CD4-positive, alpha-beta T cell treated with Interleukin-12 subunit alpha and Interleukin-12 subunit beta, for 1 hour (primary cell): ENCODE measurements at places on chromosomes 1 and 21.

DNA sequence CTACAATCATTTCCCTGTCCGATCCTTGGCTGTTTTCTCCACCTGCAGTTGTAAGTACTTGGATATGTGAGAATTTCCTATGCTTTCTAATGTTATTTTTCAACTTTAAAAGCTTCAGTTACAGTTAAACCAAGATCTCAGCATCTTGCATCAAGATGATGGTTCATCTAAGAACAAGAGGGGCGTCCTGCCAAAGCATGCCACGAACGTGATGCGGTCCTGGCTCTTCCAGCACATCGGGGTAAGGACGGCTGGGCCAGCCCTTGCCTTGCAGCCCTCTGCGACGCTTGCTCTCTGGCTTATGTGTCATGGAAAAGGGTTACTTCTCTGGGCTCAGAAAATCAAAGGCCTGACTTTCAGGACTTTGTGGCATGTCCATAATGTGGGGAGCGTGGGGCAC, 46.8 kb downstream of the PKNOX1 start:
- DNase-seq = no peak

DNA sequence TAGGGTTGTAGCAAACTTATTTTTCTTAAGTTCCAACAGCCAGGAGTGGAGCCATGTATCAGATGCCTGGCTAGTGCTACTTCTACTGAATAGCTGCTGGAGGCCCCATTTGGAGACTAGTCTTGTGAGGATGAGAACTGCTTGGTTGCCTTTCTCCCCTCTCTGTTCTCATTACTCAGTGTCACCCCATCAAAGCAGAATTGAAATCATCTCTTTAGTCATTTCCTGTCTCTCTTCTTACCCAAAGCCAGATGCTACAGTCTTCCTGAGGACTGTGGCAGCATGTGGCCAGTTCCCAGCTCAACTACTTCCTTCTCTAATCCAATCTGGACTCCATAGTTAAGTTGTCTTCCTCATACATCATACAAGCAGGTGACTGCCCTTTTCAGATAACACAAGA, 197.5 kb downstream of the BRINP2 start:
- DNase-seq = no peak

- peak; percentile 33 for DNase-seq
Measured at GRCh38 chr1:228445843-228446650, 29.4 kb upstream of the TRIM17 start.

DNA sequence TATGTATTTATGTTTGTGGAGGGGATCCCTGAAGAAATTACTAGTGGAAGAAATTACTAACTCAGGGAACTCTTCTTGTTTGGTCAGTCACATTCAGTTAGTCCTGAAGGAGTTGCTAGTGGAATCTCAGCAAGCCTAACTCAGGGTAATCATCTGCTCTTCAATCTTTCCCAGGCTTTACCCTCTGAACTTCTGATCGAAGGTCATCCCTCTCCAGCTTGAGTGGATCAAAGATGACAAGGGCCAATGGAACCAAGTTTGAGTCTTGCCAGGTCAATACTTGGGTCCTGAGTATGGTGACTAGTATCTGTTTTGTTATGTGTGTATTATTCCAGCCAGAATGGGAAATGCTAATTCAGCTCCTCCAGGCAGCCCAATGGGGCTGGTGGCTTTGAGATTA, 49.3 kb downstream of the CFH start:
- DNase-seq = no peak

DNA sequence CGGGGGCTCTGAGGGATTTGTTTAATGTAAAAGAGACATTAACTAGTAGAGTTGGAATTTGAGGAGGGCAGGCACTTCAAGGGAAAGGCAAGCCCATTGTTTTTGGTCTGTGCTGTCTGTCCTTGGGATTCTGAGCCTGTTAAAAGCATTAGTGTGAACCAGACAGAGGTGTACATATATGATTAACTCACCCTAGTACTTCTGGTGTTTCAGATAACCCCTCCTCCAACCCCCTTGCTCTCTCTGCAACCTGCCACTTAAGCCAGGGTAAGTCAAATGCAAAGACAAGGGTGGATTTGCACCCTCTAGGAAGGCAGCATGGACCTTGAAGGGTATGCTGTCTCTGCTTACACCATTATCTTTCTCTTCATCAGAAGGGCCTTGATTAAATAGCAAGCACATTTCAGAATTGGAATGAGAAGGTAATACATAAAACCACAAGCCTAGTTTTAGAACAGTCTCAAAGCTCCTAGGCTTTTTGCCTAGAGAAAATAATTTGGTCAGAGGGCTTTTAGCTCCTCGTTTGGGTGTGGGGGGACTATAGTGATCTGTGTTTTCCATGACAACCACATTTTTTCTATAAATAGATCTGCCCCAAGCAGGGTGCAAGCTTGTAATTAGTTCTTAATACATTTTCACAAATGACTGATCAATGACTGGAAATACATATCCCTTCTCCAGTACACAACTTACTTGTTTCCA, 120.7 kb upstream of the SGIP1 start:
- DNase-seq = no peak

GRCh38 chr1:65979136-65980044, 186.7 kb downstream of the PDE4B start:
- no peak for DNase-seq

- DNase-seq = peak; percentile 36
Measured at GRCh38 chr21:29077651-29078090, 4.2 kb upstream of the CCT8 start.

DNA sequence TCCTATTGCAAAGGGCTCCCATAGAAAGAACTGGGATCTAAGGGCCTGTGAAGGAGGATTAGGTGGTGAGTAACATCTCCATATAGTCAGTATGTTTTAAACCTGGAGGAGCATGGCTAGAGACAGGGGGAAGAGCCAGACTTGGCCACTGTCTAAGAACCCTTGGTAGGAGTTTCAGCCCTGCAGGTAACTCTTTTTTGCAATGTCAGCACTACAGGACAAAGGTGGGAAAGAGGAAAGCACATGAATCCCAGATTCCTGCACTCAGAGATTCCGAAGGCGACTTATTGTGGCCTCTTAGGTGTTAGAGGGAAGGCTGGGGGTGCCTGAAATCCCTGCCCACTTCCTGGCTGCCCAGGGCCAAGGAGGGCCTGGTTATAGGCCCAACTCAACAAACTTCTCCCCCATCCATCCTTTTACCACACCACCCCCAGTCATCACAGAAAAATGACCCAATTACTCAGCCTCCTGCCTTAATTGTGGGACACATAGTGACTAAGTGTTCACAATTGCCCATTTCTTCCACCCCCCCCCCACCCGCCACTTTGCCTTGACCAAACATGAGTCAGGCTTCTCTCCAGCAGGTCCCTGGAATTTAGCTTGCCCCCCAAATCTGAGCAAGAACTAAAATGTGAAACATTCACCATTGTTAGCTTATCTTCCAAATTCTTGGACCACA, 1.9 kb upstream of the NTNG1 start:
- no peak for DNase-seq

DNA sequence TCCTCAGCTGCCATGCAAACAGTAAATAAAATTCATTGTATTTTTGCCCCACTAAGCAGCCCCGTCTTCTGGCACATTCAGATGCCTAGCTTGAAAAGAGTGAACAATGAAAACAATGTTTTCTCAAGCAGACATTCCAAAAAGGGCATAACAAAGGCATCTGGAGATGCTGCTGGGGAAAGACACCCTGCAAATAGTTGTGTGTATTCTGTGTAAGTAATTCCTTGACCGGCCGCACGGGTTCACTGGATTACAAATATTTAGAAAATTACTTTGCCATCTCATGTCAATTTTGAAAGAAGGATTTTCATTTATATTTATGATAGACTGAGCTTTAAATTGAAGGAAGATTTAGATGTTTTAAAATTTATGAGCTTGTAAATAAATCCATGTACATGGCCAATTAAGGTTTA, 142.2 kb downstream of the SLC45A1 start:
- no peak for DNase-seq

DNA sequence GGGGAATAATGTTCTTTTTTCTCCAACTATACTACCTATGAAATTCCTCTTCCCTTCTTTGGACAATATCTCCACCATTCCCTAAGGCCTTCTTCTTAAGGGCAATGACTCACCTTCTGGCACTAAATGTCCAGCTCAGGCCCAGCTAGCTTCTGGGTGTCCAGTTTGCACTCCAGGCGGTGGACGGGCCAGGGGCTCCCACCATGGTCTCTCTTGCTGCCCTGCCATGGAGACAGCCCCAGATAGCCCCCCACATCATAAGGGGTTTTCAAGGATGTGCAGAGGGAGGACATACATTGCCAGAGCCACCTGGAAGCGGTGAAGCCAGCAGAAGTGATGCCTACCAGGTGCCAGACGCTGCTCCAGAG, 43.8 kb downstream of the C1orf198 start:
- no peak for DNase-seq

GRCh38 chr1:196535727-196536126, 72.5 kb downstream of the KCNT2 start:
- DNase-seq = peak; percentile 18

GRCh38 chr1:19495000-19495656, 9.8 kb upstream of the CAPZB start:
- DNase-seq = no peak

DNA sequence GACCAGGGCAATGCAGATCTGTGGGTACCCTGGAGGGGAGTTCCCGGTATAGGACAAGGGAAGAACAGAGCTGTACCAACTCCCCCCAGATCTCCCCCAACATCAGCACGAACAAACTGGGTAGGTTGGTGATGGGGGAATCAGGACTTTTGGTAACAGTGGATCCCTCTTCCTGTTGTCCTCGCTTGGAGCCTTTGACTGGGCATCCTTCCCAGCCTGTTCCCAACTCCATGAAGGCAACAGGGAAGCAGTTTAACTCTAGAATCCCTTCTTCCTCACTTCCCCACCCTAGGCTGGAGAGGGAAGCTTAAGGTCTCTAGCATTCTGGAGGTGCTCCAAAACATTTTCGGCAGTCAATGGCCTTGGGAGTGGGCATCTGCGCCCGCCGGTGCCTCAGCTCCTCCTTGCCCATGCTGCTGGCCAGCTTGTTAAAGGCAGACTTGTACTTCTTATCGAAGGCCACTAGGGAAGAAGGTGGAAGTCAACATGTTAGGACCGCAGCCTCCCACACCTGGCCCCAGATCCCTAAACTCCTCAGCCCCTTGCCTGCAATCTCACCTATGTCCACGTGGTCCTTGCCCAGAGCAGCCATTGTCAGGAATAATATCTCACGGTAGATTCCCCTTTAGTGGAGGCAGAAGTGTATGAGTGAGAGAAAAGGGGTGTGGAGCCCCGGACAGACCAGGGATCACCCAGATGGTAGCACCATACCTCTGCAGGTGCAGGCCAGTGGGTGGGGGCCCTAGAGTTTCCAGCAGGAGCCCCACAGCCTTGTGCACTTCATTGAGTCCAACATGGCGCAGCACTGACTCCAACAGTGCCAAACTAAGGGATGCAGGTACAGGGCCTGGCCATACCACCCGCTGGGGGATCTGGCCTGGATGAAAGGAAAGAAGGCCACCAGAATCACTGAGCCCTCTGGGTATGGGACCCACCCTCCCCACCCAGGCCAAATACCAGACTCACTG, 7.5 kb upstream of the GATAD2B start:
- DNase-seq = no peak
